Stimulated activated CD4-positive, alpha-beta T cell treated with anti-CD3 and anti-CD28 coated beads, Interleukin-15, amount 100 ng/mL, for 1 hour (primary cell): ENCODE measurements at places on chromosomes 13 and 19.

DNA sequence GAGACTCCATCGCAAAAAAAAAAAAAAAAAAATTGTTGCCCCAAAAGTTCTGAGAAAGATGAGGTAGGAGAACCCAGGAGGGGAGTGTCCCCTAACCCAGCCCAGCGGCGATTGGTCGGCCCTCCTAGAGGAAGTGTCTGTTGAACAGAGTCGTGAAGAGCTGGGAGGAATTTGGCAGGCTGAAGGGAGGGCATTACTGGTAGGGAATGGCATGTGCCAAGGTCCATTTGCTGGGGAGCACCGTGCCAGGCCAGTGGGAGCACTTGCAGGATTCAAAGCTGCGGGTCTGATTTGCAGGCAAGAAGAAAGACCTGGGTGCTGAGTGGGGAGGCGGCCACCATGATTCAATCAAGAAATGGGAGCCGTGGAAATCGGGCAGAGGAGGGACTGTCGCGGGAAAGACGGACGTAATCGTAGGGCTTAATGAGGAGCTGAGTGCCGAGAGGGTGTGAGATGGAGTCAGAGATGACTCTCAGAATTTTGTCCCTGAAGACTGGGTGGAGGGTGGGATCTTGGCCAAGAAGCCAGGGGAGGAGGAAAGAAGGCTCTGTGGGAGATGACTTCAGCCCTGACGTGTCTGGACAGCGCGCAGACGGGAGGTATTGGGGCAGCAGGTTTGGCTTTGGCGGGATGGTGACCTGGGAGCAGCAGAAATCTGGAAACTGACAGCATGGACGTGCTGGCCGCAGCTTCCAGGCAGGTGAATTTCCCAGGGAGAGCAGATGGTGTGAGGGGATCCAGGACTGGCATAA is 15.4 kb downstream of the CERS4 start:
- DNase-seq = no peak

DNA sequence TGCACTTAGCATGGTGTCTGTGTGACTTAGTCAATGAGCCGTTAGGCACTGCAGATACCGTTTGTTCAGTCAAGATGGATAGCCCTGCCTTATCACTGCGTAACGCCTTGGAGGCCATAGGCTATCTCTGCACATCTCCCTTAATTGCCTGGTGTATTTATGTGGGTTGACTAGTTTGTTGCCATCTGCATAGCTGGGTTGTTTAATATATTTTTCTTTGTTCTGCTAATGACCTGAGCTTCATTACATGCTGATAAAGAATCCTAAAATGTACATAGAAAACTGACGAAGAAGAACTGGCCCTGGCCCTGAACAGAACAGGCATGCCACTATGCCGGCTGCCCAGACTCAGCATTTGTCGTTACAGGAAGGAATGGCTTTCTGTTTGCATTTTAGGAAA is 297.8 kb downstream of the SHISA2 start:
- no peak for DNase-seq

DNA sequence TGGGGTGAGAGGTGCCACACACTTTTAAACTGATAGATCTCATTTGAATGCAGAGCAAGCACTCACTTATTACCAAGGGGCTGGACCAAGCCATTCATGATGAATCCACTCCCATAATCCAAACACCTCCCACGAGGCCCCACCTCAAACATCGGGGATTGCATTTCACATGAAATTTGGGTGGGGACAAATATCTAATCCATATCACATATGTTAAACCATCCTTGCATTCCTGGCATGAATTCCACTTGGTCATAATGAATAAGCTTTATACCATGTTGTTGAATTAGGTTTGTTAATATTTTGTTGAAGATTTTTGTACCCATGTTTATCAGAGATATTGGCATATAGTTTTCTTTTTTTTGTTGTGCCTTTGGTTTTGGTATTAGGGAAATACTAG is 1198.7 kb upstream of the ATXN8OS start:
- DNase-seq = no peak

- DNase-seq = no peak
Observed at GRCh38 chr19:30559446-30559845, 187.3 kb downstream of the ZNF536 start.

- no peak for DNase-seq
Observed at GRCh38 chr19:7913652-7914051, 978 bp upstream of the TGFBR3L start.

DNA sequence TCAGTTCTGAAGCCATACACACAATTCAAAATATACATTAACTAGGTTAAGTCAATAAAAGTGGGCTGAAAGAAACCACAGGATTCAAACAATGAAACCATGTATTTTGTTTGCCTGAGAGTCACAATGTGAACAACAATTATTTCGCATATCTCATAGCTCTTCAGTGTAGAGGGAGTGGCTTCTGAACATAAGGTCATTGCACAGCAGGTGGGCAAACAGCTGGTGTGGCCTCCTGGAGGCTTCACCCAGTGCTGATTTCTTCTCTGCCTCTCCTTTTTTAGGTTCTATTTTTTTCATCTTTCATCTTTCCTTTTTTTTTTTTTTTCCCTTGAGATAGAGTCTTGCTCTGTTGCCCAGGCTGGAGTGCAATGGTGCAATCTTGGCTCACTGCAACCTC is 40.4 kb upstream of the ZNF254 start:
- DNase-seq = no peak

DNA sequence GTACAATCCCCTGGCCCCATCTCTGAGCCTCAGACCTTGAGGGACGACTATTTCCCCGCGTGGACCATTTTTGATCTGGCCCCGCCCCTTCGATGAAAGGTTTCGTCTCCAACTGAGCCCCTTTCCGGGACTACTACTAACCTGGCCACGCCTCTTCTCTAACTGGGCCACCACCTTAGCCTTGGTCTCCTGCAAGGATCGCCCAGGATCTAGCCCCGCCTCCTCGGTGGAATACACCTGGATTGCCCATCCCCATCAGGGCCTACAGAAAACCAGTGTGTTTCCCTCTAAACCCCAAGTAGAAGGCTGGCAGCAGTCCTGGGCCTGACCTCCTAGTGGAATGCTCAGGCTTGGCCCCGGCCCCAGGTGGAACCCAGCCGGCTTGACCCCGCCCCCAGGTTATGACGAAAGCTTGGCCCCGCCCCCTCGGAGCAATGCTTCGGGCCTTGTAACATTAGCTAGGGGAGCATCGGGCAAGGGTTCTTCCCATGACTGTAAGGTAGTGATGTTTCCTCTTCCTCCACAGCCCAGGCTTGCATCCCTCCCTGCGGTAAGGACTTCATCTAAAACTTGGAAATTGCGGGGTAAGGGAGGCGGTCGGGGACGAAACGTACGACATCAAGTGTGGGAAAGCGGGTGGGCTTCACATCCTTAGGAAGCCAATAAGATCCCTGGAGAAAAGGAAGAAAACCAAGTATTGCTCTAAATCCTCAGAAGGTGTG is 9.1 kb downstream of the SPACA6 start:
- no peak for DNase-seq

GRCh38 chr13:50401721-50402465 is 386.6 kb downstream of the KCNRG start:
- DNase-seq = no peak

- DNase-seq = no peak
Observed at GRCh38 chr13:36436811-36437210, 4.5 kb downstream of the CCNA1 start.

GRCh38 chr19:588093-588740 is 1.5 kb upstream of the HCN2 start:
- DNase-seq = peak; percentile 35

- DNase-seq = peak; percentile 64
Observed at GRCh38 chr19:41570639-41571112, 5.3 kb upstream of the CEACAM21 start.

GRCh38 chr19:14118165-14119051 is 846 bp upstream of the PRKACA start:
- no peak for DNase-seq

DNA sequence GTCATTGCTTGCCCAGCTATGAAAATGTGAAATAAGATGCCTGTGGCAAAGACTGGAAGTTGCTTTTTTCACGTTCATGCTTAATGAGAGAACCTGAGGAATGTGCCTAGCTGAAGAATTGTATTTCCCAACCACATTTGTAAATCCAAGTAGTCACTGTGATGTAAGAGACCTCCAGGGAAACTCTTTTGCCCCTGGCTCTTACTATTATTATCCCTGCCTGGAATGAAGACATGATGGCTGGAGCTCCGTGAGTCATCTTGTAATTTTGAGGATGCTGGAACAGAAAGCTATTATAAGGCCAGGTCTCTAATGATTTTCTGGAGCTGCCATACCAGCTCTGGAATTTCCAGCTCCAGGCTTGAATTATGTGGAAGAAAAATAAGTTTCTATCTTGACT is 894.3 kb downstream of the DIAPH3 start:
- no peak for DNase-seq

GRCh38 chr13:80244574-80244973 is 96.4 kb downstream of the SPRY2 start:
- DNase-seq = no peak

DNA sequence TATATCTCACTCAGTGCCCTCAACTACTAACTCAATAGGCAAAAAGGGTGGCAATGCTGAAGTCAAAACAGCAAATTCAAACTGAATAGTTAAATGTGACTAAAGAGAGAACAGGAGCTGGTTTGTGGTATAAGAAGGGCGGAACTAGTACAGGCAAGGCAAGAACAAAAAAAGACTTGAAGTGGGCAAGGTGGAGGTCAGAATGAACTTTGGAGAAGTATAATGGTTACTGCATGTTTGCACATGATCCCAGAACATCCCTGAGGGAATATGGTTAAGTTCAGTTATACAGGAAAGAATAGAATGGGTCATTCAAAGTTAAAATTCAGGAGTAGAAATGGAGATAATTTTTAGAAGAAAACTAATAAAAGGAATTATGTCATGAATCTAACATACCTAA is 85.5 kb downstream of the DIAPH3 start:
- no peak for DNase-seq

DNA sequence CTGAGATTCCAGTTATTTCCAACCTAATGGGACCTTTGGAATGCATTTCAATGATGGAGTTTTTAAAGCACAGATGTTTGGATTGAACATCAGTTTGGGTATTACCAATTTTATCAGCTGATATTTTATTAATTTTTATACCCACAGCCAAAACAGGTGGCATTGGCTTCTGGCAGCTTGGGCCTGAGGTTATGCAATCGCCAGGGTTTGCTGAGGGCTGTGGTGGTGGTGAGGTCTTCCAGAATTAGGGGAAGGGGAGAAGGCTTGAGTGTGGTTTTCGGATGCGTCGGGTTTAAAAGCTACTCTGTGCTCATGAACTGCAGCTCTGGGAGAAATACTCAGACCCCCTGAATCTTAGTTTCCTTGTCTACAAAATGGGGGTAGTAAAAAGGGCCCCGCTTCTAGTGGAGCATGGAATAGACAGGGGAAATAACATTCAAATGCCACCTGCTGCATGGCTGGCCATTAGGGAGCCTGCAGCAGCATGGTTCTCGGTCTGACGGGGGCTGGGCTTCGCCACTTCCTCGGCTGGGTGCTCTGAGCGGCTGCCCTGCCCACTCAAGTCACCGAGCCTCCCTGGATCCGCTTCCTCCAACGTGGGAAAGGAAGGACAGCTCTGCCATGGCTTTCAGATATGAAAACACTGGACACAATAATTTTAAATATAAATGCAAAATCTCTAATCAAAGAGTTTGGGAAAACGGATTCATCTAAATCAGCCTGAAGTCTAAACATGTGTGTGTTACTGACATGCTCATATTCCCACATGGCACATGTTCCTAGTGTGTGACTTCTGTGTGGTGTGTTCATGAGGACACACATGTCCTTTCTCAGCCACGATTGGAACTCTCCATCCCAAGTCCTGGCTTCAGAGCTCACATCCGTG is 35.2 kb downstream of the ADPRHL1 start:
- DNase-seq = no peak

DNA sequence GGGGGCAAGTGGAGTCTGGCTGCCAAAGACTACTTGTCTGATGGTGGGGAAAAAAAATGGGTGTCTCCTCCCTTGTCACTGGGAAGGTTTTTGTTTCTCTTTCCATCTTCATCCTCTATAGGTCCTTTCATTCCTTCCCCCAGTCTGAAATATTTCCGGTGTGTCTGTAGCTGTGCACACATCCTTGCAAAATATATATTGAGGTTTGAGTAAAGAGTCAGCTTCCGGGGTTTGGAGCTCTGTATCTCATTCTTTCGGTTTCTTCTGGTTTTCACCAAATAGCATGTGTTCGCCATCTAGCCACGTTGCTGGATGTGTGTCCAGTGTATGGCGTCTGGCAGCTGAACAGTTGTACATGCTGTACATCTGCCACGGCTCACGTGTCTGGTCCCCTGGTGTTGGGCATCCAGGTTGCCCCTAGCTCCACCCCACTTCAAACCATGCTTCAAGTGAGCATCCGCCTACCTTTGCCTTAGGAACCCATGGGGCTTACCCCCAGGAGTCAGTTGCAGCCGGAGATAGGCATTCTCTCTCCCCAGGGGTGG is 142.2 kb downstream of the SIPA1L3 start:
- DNase-seq = peak; percentile 28

GRCh38 chr13:113122550-113123225 is at the start of gene F10:
Gene F10 (plus strand): TSS chr13:113122799. CDS start chr13:113122856, 57 bp downstream.
- no peak for DNase-seq

- no peak for DNase-seq
Observed at GRCh38 chr13:50898338-50898737, 11.3 kb upstream of the RNASEH2B start.

DNA sequence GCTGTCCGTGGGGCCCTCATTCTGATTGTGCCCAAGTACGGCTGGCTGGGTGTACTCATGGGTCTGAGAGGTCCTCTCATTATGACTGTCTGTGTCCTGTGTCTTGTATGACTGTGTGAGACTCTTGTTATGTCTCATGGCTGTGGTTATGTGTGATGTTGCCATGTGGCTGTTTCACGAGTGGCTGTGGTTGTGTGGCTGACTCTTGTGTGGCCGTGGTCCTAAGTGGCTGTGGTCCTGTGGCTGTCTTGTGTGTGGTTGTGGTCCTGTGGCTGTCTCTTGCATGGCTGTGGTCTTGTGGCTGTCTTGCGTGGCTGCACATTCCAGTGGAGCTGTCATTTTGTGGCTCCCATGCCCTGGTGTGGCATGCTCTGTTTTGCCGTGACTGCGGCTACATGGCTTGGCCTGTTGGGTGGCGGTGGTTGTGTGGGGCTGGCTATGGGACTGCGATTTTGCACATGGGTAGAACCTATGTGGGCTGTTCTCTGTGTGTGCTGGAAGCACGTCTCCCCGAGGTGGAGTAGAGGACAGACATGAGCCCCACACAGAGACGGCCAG is 2.5 kb downstream of the LYL1 start:
- DNase-seq = no peak

DNA sequence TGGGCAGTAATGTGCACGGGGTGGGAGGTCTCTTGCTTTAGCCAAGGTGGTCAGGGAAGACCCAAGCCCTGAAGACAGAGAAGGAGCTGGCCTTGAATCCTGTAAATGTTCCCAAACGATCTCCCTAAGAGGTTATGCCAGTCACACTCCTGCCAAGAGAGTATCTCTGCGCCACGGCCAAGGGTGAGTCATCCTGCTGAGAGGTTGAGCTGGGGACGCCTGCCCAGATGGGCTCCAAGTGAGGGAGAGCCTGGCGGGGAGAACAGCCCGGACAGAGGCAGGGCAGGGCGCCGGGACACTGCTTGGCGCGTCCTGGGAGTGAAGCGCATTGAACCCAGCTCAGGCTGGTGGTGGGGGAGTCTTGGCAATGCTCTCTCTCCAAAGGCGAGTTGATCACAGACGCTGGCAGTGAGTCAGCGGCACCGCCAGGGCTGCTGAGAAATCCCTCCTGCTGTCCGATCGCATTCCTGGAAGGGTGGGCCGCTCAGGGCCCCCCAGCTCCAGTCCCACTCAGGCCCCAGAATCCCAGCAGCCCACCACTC is 16.4 kb downstream of the SULT2B1 start:
- no peak for DNase-seq

GRCh38 chr13:24564881-24565280 is 52.3 kb upstream of the PARP4 start:
- DNase-seq = no peak
